Esophagus mucosa (tissue), 1 donor: ENCODE measurements at places on chromosomes 3 and 15. TPM values are rescaled to one million over a fixed set of nuclear protein-coding genes. Genes with fewer than 3 reads are reported as not detected.

The EFCC1 gene
- total RNA-seq = 0.20 TPM

The CPNE4 gene
- 0.04 TPM for total RNA-seq

The RAB43 gene
- 7.8 TPM for total RNA-seq

The MESP2 gene
- total RNA-seq = 0.40 TPM

The SCN11A gene
- 0.04 TPM for total RNA-seq

The GOLGA8Q gene
- total RNA-seq = not detected

The ASB14 gene
- total RNA-seq = not detected

The RBM15B gene
- total RNA-seq = 25.1 TPM

The FOXB1 gene
- total RNA-seq = not detected

The MAGI1 gene
- total RNA-seq = 13.7 TPM

The LDHAL6B gene
- total RNA-seq = not detected

The CHRM5 gene
- not detected for total RNA-seq

The SYNM gene
- 6.0 TPM for total RNA-seq

The PRSS50 gene
- not detected for total RNA-seq

The STARD9 gene
- 1.2 TPM for total RNA-seq

The MKRN3 gene
- total RNA-seq = 2.5 TPM

The TMEM40 gene
- 237 TPM for total RNA-seq

The GMNC gene
- total RNA-seq = not detected

The CD200 gene
- 1.1 TPM for total RNA-seq

The ADAMTS17 gene
- total RNA-seq = 4.0 TPM

The ARGFX gene
- total RNA-seq = not detected

The ARPP21 gene
- not detected for total RNA-seq

The SLC22A14 gene
- total RNA-seq = 0.24 TPM

The OIP5 gene
- 6.4 TPM for total RNA-seq

The ROPN1 gene
- not detected for total RNA-seq

The IFRD2 gene
- 65.8 TPM for total RNA-seq

The IQCH gene
- 1.4 TPM for total RNA-seq
